ENCODE measurements at places on chromosomes 16 and 17.

GRCh38 chr16:813204-813915, 12.8 kb upstream of the GNG13 start:
- no peak for DNase-seq

DNA sequence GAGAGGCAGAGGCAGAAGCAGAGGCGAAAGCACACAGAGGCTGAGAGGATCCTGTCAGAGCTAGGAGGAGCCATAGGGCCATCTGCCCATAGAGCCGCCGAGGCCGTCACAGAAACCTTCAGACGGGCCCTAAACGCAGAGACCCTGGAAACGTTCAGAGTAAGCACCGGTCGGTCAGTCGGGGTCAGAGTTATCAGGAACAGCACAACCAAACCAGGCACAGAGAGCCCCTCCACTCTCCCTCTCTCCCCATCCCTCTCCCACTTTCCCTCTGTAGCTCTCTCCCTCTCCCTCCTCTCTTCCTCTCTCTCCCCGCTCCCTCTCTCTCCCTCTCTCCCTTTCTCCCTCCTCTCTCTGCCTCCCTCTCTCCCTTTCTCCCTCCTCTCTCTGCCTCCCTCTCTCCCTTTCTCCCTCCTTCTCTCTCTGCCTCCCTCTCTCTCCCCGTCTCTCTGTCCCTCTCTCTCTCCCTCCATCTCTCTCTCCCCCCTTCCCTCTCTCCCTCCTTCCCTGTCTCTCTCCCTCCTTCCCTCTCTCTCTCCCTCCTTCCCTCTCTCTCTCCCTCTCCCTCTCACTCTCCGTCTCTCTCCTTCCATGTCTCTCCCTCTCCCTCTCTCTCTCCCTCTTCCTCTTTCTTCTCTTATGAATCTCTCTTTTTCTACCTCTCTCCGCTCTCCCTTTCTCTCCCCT, 138.9 kb downstream of the C16orf95 start:
- DNase-seq = no peak

DNA sequence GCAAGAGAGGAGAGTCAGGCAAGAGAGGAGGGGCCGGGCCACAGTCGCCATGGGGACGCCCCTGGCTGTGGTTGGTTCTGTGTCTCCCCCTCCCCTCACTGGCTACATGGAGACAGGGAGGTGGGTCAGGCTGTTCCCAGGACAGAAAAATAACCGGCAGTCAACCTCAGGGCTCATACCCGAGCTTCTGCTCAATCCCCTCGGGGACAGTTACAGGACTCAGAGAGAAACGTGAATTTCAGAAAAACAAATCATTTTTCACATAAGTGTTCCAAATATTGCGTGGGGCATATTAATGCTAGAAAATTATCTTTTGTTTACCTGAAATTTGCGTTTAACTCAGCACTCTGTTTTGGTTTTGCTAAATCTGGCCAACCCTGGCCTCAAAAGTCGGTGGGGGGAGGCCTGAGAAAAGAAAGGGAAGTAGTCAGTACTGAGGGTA, 22.2 kb upstream of the CPSF4L start:
- DNase-seq = no peak

GRCh38 chr17:39894681-39895376, 23.6 kb downstream of the GSDMB start:
- no peak for DNase-seq

DNA sequence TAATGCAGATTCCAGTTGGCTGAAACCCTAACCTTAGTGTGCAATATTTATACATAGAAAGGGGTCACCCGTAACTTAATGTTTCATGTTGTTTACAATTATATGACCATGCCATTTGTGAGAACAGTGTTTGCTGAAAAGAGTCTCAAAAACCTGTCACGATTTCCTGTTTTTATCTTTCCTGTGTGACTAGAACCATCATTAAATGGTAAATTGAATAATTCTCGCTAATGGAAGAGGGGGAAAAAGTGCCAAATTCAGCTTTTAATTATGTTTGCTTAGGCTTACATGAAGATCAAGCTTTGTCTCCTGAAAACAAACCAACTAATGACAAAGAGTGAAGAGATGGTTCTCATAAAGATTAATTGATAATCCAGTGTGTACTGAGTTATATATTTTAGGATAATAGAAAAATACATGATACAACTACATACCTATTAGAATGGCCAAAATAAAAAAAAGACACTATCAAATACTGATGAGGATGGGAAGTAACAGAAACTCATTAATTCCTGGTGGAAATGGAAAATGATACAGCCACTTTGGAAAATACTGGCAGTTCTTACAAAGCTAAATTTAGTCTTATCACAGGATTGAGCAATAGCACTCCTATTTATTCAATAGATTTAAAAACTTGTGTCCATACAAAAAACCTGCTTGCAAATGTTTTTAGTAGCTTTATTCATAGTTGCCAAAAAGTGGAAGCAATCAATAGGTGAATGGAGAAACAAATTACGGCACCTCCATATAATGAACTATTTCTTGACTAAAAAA, 141.7 kb downstream of the CDK5R1 start:
- DNase-seq = no peak

GRCh38 chr16:78307824-78308528, 208.5 kb downstream of the WWOX start:
- DNase-seq = peak; percentile 82

GRCh38 chr16:53971616-53972015, 267.7 kb downstream of the FTO start:
- DNase-seq = no peak

- no peak for DNase-seq
These were observed 114.5 kb downstream of the SMG6 start for GRCh38 chr17:2188971-2189630.

- no peak for DNase-seq
These were observed 360.9 kb upstream of the TNRC6C start for GRCh38 chr17:77597418-77598240.

GRCh38 chr16:68503334-68503733, 35.8 kb upstream of the ZFP90 start:
- DNase-seq = no peak

DNA sequence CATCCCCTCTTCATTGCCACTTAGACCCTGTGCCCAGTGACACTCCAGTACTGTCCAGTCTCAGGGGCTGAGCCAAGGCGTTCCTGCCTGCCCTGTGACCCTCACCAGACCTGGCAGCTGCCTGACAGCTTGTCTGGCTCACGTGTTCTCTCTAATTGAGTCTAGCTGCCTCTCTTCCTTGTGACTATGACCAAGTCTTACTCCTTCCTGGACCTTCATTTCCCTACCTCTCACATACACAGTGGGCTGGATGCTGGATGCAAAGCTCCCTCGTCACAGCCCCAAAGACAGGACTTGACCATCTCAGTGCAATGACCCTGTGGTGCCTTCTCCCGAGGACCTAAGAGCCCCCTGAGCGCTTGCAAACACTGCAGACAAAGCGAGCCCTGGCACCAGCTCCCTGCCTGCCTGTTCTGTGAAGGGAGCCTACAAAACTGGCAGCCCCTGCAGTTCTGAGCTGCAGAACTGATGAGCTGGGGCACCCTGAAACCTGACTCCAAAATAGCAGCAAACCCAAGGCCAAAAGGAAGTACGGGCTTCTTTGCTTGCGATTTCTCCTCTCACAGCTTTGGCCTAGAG, 1.7 kb downstream of the DEXI start:
- DNase-seq = no peak

DNA sequence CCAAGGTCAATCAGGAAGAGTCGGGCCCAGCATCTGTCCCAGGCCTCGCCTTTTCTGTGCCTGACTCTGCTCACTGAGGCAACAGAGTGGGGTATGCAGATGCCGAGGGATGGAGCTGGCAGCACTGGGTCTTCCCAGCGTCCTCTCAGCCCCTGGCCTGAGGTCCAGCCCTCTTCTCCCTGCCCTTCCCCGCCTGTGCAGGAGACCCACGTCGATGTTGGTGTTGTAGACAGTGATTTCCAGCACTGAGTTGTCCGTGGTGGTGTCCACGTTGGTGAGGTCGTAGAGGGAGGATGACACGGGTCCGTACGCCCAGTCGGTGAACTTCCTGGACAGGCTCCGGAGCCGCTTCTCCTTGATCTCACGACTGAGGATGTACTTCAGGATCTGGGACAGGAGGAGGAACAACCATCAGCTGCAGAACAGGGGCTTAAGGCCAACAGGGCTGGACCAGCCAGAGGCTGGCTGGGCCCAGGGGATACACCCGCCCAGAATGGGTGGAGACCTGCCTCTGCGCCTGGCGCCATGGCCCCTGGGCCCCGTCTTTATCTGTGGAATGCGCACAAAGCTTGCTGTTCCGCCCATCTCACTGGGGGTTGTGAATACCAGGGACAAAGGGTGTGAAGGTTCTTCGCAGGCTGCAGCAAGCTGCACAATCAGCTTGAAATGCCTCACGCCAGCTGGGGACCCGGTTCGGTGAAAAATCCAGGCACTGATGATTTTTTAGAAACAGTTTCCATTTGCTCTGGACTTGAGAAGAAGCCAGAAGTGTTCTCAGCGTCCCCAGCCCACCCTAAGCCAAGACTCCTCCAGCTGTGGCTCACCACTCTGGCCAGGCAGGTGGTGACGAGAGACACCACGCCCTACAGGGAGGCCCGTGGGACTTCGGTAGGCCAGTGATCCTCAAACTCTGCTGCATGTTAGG, 27.5 kb downstream of the TRPV3 start:
- peak; percentile 69 for DNase-seq

DNA sequence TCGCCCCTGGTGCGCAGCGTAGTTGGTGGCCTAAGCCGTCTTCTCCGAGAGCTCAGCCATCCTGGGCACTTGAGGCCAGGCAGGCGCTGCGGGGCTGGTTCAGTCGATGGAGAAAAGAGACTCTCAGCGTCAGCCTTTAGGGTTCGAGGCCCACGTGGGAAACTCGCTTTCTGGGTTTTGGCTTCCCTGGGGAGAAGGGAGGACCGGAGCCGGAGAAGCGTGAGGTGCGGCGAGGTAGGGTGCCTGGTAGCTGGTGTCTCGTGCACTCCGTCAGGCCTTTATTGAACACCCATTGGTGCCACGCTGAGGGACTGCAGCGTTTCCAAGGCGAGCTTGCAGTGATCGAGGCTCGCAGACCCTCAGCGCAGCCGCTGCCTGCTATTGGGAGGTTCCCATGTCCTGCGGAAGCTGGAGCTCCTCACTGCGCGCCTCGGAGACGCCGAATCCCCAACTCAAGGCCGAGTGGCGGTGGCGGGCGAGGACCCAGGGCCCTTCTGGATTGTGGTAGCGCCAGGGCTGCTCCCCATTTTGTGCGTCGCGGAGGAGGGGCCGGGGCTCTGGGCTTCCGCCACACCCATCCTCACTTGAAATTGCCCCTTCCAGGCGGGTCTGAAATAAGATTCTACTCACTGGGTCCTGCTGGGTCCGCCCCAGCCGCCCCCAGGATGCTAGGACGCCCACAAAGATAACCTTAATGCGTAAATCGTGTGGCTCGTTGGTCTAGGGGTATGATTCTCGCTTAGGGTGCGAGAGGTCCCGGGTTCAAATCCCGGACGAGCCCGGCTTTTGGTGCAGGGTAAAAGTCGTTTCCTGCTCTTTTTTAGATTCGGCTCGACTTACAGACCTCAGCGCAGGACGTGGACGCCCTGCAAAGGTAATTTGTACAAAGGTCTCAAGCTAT, 1.2 kb downstream of the OR1F1 start:
- no peak for DNase-seq

DNA sequence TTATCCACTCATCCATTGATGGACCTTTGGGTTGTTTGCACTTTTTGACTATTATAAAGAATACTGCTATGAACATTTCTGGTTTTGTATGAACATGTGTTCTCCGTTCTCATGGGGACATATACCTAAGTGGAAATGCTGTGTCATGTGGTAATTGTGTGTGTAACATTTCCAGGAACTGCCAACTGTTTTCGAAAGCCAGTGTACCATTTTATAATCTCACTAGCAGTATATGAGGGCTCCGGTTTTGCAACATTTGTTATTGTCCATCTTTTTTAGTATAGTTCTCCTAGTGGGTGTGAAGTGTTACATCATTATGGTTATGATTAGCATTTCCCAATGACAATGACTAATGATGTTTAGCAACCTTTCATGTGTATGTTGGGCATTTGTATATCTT, 5.1 kb upstream of the TRIM25 start:
- peak; percentile 74 for DNase-seq

DNA sequence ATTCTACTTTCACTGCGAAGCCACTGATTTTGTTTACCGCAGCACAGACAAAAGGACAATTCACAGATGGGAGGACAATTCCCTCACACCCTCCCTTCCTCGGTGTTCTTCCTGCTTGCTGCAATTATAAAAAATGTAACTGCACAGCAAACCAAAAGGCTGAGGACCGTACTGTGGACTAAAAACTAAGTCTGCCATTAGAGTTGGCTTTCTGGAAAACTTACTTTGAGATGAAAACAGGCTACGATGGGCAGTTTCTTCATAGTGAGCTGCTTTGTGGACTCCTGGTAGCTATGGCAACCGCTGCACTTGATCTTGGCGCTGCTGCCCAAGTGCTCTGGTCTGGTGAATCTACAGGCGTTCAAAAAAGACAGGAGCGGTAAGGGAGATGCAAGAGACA, 35.2 kb downstream of the USP22 start:
- DNase-seq = no peak

- DNase-seq = no peak
These were observed 117.2 kb downstream of the PRKCB start for GRCh38 chr16:23952971-23953300.

GRCh38 chr17:31654936-31655335, 204.1 kb downstream of the COPRS start:
- peak; percentile 98 for DNase-seq

GRCh38 chr16:88446736-88447135, 6.3 kb upstream of the ZFPM1 start:
- DNase-seq = no peak

DNA sequence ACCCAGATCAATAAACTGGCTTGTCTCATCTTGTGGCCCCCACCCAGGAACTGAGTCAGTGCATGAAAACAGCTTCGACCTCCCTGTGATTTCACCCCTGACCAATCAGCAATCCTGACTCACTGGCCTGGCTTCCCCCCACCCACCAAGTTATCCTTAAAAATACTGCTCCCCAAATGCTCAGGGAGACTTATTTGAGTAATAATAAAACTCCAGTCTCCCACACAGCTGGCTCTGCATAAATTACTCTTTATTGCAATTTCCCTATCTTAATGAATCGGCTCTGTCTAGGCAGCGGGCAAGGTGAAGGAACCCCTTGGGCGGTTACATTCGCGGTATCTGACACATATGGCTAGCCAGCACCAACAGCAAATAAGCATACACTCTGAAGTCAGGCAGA, 9.8 kb upstream of the RABEP1 start:
- no peak for DNase-seq

GRCh38 chr16:53581784-53582183, 78.8 kb upstream of the AKTIP start:
- DNase-seq = no peak

DNA sequence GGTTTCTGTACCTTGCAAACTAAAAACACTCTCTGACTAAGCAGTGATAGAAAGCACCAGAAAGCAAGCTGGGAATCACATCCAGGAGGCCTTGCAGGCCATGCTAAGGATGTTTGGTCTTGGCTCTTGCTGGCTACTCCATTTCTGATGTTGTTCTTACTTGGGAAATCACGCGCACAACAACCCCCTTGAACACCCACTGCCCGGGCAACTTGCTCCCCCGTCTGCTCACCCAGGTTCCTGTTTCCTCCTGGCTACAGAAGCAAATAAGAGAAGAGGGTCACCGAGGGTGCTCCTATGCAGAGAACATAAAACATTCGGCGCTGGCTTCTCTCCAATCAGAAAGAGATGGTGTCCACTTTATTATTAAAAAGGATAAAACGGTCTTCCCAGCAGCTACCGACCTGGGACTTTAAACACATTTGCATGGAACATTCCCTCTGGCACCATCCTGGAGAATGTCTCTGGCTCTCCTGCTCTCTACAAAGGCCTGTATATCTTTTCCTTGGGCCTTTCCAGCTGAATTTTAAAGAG, 271.2 kb upstream of the RPL38 start:
- no peak for DNase-seq

GRCh38 chr17:49995055-49995738, at the start of gene DLX3:
Gene DLX3 (minus strand): TSS chr17:49995224. CDS start chr17:49994998, 226 bp downstream.
- peak; percentile 94 for DNase-seq
